Kasumi-1 (cell line): ENCODE measurements at places on chromosomes 11 and 22.

GRCh38 chr11:73520353-73521061 lies 77.4 kb downstream of the FAM168A start:
- no peak for DNase-seq

- no peak for DNase-seq
Measured at GRCh38 chr11:130581646-130582045, 133.2 kb downstream of the ADAMTS15 start.

DNA sequence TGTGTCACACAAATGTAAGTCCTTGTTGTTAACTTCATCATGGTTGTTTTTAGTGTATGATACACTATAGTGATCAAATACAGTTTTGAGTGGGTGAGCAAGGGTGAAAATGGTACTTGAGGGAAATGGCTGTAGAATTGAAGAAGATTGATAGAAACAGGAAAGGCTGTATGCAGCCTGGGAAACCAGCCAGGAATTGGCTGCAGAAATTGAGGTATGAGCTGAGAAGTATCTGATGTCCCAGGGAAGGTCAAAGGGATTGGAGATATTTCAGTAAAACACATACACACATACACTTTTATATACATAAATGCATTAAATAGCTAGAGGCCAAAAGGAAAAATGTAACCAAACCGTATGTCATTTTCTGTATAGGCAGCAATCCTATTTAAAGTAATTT lies 13.1 kb upstream of the YAP1 start:
- no peak for DNase-seq

DNA sequence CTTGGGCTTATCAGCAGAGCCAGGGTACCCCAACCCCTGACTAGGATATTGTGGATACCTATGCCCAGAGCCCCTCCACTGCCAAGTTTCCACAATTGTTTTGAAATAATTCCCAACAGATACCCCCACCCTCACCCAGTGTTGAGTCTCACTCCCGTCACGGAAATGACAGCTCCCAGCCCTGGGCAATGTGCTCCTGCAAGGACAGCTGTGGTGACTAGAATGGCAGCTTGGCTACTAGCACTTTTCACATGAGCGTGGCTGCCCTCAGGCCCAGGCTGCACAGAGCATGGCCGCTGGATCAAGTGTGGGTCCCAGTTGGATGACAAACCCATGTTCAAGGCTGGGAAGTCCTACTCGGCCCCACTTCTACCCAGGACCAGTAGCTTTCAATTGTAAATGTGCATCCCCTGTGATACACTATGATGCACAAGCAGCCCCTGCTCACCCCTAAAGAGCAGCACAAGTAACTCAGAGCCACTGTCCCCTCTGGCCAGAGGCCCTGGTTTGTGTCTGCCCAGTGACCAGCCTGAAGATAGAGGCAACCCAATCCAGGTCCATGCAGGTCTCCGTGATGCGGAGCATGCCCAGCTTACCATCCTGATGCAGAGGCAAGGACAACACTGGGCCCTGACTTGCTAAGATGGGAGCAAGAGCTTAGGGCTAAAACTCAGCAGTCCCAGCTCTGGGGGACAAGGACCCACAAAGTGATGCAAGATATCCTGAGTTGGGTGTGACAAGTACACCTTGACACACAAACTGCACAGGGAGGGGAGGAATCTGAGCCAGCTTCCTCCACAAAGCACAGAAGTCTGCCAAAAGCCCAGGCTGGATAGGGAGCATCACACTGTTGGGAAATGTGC lies 13.2 kb downstream of the KCNQ1OT1 start:
- DNase-seq, result no peak

DNA sequence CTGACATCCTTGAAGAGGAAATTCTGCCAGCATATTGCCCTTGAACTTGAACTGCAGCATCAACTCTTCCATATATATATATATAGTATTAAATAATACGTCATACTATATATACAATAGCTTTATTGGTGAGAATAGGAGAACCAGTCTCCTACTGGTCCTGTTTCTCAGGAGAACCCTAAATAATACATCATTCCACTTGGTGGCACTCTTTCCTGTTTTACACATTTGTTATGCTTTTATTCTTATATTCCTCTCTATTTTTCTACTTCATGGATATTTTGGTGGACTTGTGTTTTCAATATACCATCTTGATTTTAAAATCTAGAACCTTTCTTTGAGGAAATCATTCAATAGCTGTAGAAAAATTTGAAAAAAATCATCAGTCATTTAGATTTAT lies 193.3 kb downstream of the TRPC6 start:
- peak; percentile 42 for DNase-seq

GRCh38 chr11:125222494-125222893 lies 57.9 kb downstream of the PKNOX2 start:
- DNase-seq, result no peak

DNA sequence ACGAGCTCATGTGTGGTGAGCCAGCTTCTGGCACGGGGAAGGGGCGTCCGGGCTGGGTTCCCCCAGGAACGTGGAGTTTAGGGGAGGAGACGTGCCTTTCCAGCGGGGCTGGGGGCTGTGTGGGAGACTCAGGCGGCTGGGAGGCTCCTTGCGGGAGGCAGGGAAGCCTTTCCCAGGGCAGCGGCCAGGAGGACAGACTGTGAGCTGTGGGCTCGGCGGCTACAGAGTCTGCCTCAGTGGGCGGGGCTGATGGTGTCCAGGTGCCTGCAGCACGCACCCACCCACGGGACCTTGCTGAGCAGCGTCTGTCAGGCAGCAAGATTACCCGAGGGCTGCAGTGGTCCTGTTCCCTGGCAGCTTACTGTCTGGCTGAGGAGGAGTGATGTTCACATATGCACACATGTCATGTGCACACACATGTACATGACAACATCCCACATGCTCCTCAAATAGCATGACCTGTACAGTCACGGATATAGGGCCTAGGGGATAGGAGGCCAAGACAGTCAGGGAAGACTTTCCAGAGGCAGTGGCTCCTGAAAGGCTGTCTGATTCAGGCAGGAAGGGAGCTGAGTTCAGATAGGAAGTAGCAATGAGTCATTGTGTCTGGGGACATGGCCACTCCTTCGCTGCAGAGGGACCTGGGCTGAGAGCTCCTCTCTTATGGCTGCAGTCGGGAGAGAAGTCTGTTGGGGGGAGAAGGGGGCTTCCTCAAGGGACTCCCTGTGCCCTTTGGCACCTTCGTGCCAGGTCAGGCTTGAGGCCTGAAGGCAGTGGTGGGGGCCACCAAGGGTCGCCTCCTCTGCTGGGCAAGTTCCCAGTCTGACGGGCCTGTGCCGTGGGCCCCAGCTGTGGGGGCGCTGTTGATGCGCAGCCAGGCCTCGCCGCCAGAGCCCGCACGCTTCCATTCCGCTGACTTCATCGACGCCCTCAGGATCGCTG lies 23.3 kb upstream of the PPP6R3 start:
- DNase-seq, result peak; percentile 84

DNA sequence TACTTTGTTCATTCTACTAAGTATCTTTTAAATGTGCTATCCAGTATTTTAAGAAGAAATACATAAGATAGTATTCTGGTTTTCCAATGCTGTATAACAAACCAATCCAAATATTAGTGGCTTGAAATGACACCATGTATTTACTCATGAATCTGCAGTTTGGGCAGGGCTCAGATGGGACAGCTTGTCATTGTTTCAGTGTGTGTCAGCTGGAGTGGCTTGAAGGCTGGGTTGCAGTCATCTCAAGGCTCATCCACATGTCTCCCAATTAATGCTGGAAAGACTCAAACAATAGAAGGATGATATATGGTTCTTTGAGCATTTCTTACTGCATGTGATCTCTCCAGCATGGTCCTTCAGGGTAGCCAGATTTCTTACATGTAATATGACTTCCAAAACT lies 146.2 kb downstream of the ARHGAP42 start:
- DNase-seq, result no peak

- DNase-seq, result no peak
Measured at GRCh38 chr11:103499710-103500340, 390.6 kb downstream of the DYNC2H1 start.

GRCh38 chr22:38082986-38083710 lies 836 bp downstream of the SLC16A8 start:
- DNase-seq, result no peak

- DNase-seq, result no peak
Measured at GRCh38 chr11:3162410-3163240, 2.5 kb downstream of the OSBPL5 start.

DNA sequence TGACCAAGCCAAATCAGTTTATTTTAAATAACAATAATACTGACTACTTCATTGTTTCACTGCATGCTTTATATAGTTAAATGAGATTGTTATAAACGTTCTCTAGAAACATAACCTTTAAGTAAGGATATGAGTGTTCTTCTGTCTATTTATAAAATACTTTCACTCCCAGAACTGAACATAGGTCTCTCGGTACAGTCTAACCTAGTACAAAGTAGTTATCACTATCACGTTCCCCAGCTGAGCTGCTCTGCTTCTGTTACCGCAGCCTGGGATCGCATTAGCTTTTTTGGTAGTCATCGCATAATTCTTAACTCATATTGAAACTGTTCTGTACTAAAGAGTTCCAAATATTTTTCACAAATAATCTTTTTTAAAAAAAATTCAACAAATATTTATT lies 143.6 kb downstream of the WNT11 start:
- DNase-seq, result no peak

DNA sequence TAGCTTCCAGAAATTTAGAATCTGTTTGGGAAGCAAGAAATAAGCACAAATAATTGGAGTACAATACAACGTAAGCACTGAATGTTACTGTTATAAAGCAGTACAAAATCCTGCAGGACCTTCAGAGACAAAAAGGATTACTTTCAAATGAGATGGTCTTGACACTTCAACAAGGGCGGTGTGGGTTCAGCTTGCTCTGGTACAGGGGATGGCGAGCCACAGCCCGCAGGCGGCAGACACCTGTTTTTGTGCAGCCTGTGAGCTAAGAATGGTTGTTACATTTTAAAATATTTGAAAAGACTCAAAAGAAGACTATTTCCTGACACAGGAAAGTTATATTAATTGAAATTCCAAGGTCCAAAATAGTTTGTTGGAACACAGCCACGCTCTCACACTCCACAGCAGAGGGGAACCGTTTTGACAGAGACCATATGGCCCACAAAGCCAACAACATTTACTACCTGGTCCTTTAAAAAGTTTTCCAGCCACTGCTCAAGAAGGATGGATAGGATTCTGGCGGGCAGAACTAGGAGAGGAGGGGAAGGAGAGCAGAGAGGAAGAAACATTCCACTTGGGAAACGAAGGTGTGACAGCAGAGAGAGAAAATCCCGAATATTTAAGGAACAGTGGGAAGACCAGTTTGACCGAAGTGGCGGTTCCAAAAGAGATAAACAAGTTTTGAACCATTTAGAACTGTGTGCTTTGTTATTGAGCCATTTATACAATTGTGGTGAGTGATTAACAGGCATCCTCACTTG lies 6.3 kb downstream of the PRDM10 start:
- DNase-seq, result no peak

GRCh38 chr11:65352783-65353182 lies 1.8 kb upstream of the TIGD3 start:
- DNase-seq, result peak; percentile 32

DNA sequence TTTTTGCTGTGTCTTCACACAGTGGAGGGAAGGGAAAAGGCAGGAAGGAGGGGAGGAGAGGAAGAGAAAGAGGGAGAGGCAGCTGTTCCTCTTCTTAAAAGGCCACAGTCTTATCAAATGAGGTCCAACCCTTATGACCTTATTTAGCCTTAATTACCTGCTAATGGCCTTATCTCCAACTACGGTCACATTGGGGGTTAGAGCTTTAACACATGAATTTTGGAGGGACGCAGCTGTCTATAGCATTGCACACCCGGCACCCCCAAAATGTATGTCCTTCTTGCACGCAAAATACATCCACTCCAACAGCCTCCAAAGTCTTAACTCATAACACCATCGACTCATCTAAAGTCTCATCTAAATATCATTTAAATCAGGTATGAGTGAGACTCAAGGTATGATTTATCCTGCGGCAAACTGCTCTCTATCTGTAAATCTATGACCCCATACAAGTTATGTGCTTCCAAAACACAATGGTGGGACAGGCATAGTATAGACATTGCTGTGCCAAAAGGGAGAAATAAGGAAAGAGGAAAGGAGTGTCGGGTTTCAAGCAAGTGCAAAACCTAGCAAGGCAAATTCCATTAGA lies 45.0 kb upstream of the ASPHD2 start:
- no peak for DNase-seq

DNA sequence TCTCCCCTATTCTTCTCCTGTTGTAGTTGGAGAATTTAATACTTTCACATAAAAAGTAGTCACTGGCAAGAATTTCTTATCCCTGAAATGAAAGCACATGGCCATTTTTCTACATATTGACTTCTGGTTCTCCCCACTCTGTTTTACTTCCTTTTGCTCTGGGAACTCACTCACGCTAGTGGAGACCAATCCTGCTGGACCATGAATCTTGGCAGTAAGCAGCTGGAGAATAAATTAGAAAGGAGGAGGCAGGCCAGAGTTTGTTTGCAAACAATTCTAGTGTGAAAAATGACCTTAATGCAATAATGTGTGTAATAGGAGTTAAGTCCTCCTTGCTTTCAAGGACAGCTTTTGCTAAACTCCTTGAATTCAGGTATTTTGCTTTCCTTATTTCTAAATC lies 412.3 kb upstream of the CHORDC1 start:
- no peak for DNase-seq

GRCh38 chr11:8297781-8298440 lies 34.2 kb upstream of the LMO1 start:
- no peak for DNase-seq

DNA sequence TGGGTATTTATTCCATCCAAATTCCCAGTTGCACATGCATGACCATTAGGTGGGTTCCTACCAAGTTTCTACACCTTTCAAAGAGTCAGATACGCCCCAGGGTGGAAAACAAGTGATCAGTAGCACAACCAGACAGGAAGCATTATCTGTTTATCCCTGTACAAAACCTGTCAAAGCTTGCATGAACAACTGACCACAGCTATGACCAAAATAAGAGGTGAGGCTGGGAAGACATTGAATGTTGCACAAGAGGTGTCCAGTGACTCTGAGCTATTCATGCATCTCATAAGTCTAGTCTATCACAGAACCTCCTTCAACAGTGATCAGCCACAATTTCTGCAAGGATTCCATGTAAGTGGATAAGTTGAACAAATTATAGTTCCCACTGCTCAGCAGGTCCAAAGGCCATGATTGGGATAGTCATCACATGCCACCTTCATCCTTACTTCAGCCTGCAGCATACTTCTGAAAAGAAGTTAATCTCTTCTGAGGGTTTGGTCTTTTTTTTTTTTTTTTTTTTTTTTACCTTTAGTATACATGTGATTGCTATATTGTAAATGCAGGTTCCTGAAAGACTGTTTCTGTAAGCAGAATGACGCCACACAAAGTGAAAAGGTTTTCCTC lies 28.0 kb upstream of the TMEM45B start:
- no peak for DNase-seq

GRCh38 chr11:68030318-68031143 lies at the start of gene NDUFS8:
Gene NDUFS8, plus strand, starts transcription at chr11:68030681. Its CDS starts 1,471 bp downstream, at chr11:68032152.
- peak; percentile 99 for DNase-seq

GRCh38 chr22:41555325-41555982 lies 5.4 kb upstream of the CSDC2 start:
- no peak for DNase-seq

GRCh38 chr11:112058103-112058502 lies 15.7 kb downstream of the PIH1D2 start:
- no peak for DNase-seq
